Germinal center (tissue), 1 donor: ENCODE measurements at places on chromosomes 7 and 10.
A peak's percentile ranks its signal among the peaks of the same experiment; 100 is the strongest.

- peak; percentile 14 for DNase-seq
These were observed 45.3 kb upstream of the CDK1 start for GRCh38 chr10:60732807-60733516.

DNA sequence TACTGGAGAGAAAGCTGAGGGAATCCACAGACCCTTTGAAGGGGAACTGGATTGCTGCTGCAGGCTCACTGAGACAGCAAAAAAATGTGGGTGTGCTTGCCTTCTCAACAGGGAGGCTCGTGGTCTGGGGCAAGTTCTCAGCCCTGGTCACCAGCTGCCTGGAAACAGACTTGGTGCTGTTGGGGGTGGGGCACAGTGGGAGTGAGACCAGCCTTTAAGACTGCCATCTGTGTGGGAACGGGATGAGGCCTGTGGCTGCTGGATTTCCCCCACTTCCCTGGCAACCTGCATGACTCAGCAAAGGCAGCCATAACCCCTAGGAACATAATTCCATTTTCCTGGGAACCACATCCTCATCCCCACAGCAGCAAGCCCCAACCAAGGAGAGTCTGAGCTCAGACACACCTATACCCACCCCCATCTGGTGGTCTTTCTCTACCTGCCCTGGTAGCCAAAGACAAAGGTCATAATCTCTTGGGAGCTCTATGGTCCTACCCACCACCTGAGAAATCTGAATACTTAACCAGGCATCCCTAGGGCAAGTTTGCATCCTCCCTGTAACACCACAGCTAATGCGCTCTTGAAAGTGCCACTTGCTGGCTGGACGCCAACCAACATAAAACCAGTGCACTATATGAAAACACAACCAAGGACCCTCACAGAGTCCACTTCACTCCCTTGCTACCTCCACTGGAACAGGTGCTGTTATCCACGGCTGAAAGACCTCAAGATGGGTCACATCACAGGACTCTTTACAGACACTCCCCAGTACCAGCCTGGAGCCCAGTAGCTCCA, 45.0 kb upstream of the TFEC start:
- no peak for DNase-seq

DNA sequence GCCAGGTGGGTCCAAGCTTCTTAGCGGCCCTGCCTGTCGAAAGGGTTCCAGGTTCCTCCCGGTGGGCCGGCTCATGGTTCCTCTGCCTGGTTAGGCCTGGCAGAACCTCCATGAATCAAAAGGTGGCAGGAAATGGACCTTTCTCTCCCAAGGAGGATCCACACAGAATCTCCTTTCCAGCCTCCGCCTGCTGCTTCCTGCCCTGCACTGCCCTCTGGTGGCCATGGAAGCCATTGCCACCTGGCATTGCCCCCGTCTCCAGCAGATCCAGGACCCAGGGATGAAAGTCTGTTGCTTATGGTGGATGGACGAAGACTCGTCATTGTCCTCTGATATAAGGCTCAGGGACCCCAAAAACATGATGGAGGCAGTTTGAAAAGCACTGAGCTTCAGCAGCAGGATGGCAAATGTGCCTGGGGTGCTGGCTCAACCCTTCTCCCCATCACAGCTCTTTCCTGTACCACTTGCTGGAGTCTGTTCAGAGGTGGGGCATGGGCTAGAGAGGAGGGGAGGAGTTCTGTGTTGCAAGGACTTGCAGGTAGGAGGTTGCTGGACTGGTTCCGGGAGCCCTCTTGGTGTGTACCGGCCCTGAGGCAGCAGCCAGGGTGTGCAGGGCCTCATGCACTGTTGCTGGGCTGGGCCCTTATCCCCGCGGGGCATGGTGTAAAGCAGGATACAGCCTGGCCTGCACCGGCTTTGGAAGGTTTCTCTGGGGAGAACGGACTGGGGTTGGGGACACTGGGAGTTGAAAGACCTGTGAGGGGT, 11.3 kb upstream of the INMT start:
- DNase-seq, result peak; percentile 86

DNA sequence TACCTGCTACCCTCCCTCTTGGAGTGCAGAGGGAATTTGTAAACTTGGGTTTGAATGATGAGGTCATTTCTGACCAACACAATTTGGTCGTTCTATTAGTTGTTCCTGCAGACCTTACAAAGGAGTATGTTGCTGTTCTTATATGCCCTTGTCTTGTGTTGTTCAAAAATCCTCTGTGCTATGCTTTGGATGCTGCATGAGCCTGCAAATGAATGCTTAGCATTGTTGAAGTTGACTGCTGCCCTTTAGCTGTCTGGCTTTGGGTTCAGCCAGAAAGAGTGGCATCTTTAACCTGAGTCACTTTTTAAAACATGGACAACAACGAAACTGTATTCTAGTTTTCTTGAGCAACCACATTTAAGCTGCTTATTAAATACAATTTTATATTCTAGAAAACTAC, 80.3 kb downstream of the SND1 start:
- DNase-seq, result no peak

DNA sequence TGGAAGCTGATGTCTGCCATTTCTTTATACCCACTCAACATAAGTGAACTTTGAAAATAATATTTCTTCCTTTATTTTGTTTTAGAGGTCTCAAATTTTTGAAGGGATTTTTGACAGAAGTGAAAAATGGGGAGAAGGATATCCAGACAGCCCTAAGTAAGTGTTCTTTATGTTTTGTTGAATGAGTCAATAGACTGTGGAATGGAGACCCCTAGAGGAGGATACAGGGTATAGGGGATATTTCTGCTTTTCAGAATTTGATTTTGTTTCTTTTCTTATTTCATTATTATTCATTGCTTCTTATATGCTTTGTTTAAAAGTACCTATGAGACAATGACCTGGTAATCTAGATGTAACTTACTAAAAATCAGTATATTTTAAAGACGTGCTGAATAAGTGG, 34.4 kb downstream of the PLEKHA8 start:
- DNase-seq, result peak; percentile 41

DNA sequence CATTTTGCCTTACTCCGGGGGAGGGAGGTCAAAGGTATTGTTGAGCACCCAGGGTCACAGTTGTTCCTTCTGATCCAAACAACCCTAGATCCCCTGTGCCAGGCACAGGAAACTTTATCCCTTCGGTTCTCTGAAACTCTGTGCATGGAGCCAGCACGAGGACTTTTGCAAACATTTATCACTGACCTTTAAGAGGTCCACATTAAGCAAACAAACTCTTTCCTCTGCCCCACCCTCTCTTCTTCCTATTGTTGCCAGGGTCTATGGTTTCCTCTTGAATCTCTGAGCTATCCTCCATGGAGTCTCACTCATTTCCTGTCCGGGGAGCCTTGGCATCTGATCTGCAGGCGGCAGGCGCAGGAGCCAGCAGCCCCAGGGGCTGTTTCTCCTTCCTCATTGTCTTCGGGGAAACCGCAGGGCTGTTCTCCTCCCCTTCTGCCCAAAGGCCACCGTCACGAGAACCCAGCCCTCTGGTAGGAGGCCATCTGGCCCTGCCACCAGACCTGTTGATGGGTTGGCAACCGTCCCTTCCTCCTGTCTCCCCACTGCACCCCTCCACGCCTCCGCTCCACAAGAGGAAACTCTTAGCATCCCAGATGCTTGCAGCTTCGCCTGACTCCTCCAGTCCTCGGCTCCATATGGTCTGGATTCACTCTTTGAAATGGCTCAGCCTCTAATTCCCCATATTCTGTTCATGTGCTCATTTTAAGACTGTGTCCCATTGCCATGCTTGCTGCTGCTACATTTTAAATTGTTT, 327.3 kb upstream of the NRP1 start:
- DNase-seq, result no peak

GRCh38 chr7:135509589-135509838, 388 bp downstream of the CNOT4 start:
- no peak for DNase-seq

DNA sequence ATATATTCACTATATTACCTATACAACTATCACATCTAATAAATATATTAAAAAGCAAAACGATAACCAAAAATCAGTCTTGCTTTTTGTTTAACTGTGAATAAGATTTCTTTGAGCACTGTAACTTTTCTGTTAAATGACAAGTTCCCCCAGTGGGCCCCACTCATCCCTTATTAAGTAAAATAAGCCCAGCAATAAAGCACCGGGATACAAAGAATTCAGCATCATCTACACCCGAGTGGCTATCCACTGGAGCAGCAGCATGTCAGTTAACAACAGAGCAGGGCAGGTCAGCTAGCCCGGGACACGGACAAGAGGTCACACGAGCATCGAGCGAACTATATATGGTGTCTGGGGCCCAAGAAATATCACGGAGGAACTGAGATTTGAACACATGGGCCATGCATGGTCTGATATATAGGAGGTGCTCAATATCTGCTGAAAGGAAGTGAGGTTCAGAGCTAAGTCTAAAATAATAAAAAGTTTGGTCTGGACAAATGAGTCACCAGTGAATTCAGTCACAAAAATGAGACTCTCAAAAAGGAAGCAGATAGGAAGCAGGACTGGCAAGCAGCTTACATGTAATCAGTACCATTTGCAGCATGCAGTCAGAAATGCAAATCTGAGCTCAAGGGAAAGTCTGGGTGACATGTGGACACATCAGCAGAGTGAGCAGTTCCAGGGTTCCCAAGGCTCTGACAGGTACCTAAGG, 4.1 kb downstream of the ERCC6 start:
- no peak for DNase-seq

GRCh38 chr10:78505657-78506056, 472.0 kb downstream of the RPS24 start:
- DNase-seq, result no peak

GRCh38 chr10:110641256-110641655, 2.9 kb upstream of the RBM20 start:
- DNase-seq, result no peak
